Daoy (cell line): ENCODE measurements at places on chromosomes 4 and X. TPM values are rescaled to one million over a fixed set of nuclear protein-coding genes. Genes with fewer than 3 reads are reported as not detected.

DNA sequence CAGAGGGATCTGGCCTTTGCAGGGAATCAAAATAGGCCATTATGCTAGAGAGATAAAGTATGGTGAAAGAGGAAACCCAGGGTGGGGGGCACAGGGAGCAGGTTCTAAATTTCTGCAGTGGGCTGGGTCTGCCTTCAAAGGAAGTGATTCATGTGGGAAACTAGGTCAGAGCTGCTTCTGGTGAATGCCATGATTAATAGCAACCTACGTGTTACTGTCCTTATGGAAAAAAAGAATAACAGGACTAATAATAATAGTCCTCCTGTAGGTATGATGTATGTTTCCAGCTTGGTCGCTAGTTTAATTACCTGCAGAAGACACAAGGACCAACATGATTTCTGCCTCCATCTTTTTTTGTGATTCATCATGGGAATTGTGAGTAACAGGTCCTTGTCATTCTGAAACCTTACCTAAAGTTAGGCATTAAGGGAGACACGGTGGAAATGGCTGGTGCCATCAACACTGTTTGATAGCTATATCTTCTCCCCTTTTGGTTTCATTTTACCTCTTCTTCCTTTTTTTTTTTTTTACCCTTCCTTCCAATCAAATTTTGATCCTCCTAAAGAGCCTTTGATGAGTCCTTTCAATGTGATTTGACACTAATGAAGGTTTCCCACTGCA lies 180.4 kb downstream of the CPEB2 start:
- DNase-seq = peak; percentile 28

Gene SOX3
- total RNA-seq = not detected in 2 replicates

DNA sequence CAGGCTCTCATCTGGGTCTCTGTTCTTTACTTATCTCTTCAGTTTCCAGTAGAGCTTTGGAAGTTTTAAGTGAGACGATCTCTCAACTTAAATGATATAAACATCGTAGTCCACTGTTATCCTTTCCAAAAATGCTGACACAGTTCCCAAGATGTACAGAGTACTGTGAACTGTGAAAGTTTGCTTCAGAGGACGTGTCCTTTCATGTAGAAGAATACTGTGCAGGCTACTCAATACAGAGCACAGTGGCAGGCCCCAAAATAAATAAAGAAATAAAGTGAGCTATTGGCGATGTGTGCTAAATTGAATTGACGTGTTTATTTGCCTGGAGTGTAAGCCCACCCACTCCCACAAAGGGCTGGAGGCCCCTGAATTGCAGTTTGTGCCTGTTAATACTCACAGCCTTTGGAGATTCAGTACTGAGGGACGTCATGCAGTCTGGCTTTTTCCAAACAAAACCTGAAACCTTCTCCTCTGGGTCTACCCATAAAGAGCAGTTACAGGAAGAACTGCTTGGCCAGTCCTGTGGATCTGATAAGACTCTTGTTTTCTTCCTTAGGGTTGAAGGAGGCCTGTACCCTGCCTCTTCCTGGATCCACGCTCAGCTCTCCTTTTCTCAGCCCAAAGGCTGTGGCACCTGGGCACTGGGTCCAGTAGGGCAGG lies 66.1 kb downstream of the SOWAHB start:
- DNase-seq = peak; percentile 5

GRCh38 chr4:40281913-40282312 lies 53.2 kb upstream of the CHRNA9 start:
- no peak for DNase-seq

- no peak for DNase-seq
Observed at GRCh38 chr4:80475798-80476197, 140.3 kb downstream of the CFAP299 start.

GRCh38 chr4:174317531-174317930 lies 33.8 kb downstream of the CEP44 start:
- DNase-seq = no peak

DNA sequence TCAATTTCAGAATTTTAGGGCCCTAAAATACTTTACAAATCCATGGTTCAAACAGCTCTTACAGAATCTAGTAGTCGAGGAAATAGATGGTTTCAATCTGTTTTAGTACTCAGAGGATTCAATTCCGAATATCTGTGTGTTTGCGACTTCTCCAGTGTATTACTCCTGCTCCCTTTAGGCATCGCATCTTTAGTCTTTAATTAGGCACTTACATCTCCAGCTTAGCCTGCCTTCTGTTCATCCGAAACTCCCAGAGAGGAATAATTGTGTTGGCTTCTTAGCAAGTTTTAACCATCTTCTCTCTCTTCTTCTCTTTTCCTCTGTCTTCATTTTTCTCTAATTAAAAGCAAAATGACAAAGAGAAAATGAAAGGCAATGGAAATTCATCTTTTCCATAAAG lies 1901.3 kb upstream of the TENM3 start:
- no peak for DNase-seq

DNA sequence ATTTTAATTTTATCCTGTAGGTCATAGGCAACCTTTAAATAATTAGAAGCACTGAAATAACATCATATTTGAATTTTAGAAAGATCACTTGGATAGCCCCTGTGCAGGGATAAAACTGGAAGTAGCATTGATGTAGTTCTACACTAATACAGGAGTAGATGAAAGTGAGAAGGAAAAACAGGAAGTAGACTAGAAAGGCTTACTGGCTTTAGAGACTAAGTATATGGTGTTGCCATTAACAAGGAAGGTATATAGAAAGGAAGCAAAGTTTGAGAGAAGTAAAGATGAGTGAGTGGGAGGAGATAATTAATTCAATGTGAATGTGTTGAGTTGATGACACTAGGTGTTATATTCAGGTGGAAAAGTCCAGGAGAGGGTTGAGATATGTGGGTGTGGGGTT lies 73.1 kb upstream of the EPGN start:
- no peak for DNase-seq

DNA sequence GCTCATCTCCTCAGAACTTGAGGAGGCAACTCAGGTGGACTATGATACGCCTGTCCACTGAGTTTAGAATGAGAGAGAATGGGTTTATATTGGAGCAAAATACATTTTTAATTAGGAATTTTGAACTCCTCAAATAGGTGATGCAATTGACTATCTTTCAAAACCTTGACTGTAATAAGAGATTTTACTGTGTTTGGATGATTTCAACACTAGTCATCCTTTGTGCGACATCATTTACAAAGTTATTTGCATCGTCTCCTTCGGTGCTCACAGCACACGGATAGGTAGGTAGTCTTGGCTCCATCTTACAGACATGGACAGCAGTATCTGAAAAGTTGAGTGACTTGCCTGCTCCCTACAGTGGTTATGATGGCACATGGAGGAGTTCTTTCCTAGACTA lies 67.0 kb downstream of the AASDH start:
- no peak for DNase-seq

- DNase-seq = peak; percentile 52
Observed at GRCh38 chr4:20418861-20419451, 167.3 kb downstream of the SLIT2 start.

Gene MUC7
- not detected in 2 replicates for total RNA-seq

- no peak for DNase-seq
Observed at GRCh38 chr4:13617801-13618200, 9.7 kb downstream of the BOD1L1 start.

- no peak for DNase-seq
Observed at GRCh38 chrX:98296129-98296528, 1412.4 kb downstream of the RPA4 start.

Gene PDCL2
- not detected in 2 replicates for total RNA-seq

DNA sequence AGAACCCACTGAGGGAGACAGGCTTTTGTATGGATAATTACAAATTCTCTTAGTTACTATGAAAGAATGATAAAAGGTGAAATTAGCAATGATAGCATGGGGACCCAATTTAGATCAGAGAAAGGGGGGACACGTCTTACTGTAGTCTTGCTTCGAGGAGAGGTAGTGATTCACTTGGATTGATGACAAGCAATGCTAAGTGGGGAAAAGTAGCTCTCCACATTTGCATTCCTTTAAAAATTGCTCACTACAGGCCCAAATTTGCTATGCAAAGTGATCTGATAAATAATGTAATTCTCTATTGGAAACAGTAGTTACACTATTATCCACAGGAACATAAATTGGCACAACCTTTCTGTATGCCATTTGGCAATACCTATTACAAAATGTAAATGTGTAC lies 42.5 kb upstream of the MAP3K15 start:
- DNase-seq = no peak

Gene FHDC1
- 0.51 and 1.6 TPM in 2 replicates for total RNA-seq

DNA sequence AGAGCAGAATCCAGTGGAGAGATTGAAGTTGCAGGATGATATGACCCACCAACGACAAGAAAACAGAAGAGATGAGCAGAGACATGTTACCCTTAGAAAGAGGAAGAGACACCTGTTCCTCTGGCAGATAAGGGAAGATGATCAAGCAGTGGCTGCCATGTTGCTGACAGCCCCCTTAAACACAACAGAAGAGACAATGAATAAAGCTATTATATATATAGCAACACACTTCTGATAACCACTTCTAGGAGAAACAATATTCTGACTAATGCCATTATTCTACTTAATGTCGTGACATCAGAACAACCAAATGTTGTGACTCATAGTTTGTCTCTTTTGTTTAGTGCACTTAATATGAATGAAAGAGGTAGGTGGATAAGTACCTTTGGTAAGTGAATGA lies 44.9 kb downstream of the SH3RF1 start:
- DNase-seq = peak; percentile 30

GRCh38 chrX:110218591-110218990 lies 99.3 kb downstream of the AMMECR1 start:
- DNase-seq = no peak

Gene UGT2B7
- total RNA-seq = not detected in 2 replicates

DNA sequence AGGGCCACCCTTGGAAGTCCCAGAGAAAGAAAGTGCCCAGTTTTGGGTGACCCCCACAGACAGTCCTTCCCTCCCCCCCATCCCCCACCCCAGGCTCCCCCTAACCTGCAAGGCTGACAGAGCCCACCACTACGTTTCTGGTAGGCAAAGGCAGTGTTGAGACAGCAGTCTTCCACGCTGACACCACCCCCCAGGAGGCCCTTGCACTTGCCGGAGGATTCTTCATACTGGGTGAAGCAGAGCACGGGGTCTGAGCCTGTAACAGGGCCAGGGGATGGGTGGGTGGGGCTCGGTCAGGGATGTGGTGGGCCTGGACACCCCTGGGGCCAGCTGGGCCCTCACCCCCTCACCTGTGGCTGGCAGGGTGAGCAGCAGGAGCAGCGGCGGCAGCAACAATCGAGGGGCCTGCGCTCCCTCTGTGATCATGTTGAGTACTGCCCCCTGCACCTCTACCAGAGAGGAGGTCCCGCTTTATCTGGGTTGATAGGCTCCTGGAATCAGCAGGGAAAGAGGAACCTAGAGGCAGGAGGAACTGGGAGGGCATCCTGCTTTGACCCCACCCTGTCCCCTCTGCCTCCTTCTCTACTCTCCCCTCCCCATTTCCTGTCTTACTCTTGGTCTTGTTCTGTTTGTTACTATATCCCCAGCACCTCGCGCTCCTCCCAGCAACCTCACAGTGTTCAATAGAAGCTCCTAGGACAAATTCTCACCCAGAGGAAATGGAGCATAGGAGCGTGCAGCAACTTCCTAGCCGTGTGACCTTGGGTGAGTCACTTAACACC lies at the start of gene CFP:
Gene CFP (minus strand): TSS at position 512 of the 782 bp plus-strand sequence. CDS start 86 bp downstream, at position 426.
- DNase-seq = no peak

Gene METAP1
- 34.9 and 54.3 TPM in 2 replicates for total RNA-seq

DNA sequence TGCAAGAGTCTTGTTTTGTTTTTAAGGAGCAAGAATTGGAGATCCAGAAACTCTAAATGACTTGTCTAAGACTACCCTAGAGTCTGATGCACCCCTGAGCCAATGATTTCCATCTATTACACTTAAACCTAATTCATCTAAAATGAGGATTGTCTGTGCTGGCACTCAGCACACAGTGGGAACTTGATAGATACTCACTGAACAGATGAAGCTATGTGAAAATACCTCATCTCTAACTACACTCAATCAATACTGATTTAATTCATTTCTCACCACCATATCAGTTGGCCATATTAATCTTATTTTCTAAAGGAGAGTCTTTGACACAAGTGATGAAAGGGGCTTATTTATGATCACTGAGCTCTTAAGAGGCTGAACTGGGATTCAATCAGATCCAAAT lies 262.1 kb downstream of the HS3ST1 start:
- no peak for DNase-seq

DNA sequence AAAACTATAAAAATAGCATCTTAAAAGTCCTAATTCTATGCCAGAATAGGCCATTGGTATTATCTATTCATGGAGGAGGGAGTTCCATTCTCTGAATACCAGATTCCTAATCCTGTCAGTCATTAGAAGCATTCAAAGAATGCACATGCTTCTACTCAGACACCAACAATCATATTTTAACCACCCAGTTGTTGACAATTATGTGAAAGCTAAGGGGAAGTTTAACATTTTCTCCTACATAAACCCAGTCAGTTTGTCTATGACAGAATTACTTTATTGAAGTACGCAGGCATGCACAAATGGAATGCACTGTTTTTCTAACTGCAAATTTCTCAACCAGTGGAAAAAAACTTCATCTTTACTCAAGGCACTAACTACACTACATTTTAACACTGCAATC lies 69.6 kb upstream of the MTNR1A start:
- no peak for DNase-seq

DNA sequence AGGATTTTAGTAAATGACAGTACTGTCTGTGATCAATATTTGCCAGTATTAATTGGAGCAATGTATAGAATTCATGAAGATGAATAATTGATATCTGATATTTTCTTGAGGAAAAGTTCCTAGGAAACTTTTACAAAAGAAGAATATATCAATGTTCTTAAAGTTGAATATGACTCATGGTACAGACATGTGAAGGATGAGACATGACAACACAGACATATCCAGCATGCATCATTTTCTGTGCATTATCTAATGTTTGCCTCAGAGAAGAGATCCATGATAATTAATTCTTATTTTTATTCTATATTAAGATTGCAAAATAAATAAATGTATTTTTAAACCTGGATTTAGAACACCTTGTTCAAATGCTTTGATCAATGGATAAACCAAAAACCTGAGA lies 452.9 kb upstream of the EPHA5 start:
- DNase-seq = no peak

Gene STPG2
- total RNA-seq = not detected in 2 replicates

Gene DBET
- not detected in 2 replicates for total RNA-seq

- DNase-seq = no peak
Observed at GRCh38 chrX:149157976-149158375, 347.1 kb downstream of the IDS start.

GRCh38 chr4:106854569-106855351 lies 181.4 kb downstream of the DKK2 start:
- DNase-seq = no peak

DNA sequence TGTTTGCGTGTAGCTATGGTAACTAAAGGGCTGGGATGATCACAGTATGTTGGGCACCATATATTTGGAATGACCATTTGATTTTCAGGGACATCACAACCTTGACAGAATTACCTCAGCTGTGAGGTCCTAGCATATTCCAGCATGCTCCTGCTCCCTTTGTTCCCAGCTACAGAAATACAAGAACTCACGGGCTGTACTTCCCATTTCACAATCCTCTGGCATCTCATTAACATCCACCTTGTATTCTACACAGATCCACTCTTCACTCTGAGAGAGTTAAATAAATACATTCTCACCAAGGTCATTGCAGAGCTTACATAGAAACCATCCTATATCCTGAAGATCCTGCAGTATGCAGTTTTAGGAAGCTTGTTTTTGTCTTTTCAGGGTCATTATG lies 169.7 kb downstream of the FRMPD4 start:
- no peak for DNase-seq
